Hepatocyte (in vitro differentiated cells): ENCODE measurements at places on chromosomes 7 and 10. TPM values are rescaled to one million over a fixed set of nuclear protein-coding genes. Genes with fewer than 3 reads are reported as not detected.

DNA sequence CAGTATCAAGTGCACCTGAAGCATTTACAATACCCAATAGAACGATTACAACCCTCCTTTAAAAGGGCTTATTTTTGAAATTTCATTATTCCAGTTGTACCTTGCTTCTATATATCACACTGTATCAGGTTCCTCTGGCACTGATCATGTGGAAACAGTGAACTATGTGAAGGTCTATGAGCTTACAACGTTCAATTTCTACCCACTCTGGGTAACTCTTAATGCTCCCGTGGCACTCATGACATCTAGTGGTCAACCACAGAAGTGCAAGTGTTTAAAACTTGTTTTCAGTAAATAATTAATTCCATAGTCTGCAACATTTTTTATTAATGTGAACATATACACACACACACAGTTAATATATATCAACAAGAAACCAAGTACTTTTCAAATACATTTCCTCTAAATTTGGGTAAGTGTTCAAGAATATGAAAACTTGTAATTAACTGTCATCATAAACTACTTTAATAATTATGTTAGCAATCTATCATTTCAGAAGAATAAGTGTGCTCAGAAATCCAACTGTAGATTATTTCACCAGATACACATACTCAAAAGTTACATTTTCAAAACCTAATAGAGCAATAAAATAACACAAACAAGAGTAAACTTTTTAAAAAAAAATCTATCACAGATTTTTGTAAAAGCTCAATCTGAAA is 61.0 kb downstream of the MPP7 start:
- H3K36me3 ChIP-seq: no peaks in the 10 kb centered on the region
- H3K4me3 ChIP-seq: no peak overlapping the region
- no peak overlapping the region for H3K27ac ChIP-seq

Gene CEP55
- 3.6 and 4.0 TPM in 2 replicates for total RNA-seq

DNA sequence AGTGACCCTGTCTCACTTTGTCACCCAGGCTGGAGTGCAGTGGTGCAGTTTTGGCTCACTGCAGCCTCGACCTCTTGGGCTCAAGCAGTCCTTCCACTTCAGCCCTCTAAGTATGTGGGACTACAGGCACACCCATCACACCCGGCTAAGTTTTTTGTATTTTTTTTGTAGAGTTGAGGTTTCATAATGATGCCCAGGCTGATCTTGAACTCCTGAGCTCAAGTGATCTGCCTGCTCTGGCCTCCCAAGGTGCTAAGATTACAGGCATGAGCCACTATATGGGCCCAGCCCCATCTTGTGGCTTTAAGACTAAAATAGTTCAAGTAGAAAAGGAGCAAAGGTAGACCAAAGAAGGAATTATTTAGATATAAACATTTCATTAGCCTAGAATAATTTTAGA is 65.5 kb downstream of the MLLT10 start:
- H3K4me3 ChIP-seq: no peak overlapping the region
- DNase-seq: no peak
- H3K27me3 ChIP-seq: no peaks in the 10 kb centered on the region
- H3K36me3 ChIP-seq: no peaks in the 10 kb centered on the region
- no peaks in the 10 kb centered on the region for H3K4me1 ChIP-seq

DNA sequence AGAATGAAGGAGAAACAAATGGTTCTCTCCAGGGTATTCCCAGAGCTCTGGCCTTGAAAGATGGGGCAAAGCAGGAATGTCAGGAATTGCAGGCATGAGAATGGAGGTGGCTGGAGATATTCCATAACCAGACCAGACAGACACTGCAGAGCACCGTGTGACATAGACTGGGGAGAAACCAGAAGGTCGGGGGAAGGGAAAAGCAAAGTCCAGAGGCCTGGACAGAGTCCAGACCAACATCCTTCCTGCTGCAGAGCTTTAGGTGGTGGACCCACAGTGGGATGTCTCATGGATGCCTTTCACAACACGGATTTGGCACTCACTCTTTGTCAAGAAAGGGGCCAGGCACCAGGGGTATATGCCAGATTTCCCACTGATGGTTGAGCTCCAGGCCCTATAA is 177.2 kb upstream of the INHBA start:
- H3K4me1 ChIP-seq: no peaks in the 10 kb centered on the region
- DNase-seq: peak; percentile 32
- no peaks in the 10 kb centered on the region for H3K27me3 ChIP-seq

Gene FRMPD2
- total RNA-seq: 0.10 and 0.52 TPM in 2 replicates

DNA sequence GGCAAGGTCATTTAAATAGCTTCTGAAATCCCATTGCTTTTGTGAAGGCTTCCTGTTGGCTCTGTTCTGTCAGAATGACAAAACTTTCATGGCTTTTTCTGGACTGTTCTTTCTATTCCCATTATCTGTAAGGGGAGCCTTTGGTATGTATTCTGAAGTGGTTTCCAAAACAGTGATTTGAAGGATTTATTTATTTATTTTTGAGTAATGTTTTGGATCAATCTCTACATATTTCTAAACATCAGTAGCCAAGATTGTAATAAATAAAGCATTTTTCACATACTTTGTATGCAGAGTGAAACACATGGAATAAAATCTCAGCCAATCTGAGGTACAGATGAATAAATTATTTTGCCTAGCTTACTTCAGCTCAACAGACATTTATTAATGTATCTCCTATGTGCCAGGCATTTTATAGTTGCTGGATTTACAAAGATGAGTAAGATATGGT is 121.1 kb downstream of the BBS9 start:
- H3K36me3 ChIP-seq: no peaks in the 10 kb centered on the region
- no peak for DNase-seq
- peaks cover 6% of the 10 kb centered on the region for H3K4me1 ChIP-seq
- no peaks in the 10 kb centered on the region for H3K27me3 ChIP-seq

DNA sequence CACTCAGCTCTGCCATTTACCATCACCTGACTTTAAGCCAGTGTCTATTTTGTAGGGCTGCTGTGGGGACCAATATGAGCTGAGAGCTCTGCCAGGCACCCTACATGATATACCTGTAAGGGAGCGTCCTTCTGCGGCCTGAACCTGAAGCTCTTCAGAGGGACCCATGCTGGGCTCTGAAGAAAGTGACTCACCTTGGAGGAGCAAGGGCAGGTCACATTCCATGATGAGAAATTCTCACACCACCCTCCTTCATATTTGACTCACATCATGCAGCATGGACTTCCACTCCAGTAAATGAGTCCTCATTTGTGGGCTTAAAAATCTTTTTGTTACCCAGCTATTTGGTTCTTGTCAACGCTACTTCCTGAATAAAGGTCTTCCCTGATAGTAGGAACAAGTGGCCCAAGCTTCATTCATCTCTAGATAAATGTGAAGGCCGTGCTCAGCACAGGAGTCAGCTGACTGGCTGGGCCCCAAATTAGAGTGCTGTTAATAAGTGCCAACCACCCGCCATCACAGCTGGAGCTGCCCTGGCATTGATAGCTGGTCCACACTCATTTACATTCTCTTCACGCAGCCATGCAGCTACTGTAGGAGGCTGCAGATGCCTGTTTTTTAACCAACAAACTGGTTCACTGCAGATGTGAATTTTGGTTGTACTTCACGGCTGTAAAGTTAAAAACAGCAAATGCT is 78.4 kb downstream of the RNF216 start:
- H3K36me3 ChIP-seq: no peaks in the 10 kb centered on the region
- peaks cover 24% of the 10 kb centered on the region for H3K4me1 ChIP-seq
- peak overlapping the region; percentile 11 for H3K27ac ChIP-seq

Gene RPEL1
- total RNA-seq: 0.10 TPM in 1 of 2 replicates, not detected in the other

- no peaks in the 10 kb centered on the region for H3K4me1 ChIP-seq
- no peaks in the 10 kb centered on the region for H3K27me3 ChIP-seq
- no peak for DNase-seq
- no peaks in the 10 kb centered on the region for H3K36me3 ChIP-seq
- no peak overlapping the region for H3K27ac ChIP-seq
Measured at GRCh38 chr10:8275911-8276310, 221.4 kb downstream of the GATA3 start.

GRCh38 chr10:110002801-110003523 is 4.8 kb upstream of the ADD3 start:
- H3K27ac ChIP-seq: peak overlapping the region; percentile 79
- no peak overlapping the region for H3K4me3 ChIP-seq
- no peaks in the 10 kb centered on the region for H3K27me3 ChIP-seq
- H3K36me3 ChIP-seq: no peaks in the 10 kb centered on the region
- peaks cover 39% of the 10 kb centered on the region for H3K4me1 ChIP-seq

DNA sequence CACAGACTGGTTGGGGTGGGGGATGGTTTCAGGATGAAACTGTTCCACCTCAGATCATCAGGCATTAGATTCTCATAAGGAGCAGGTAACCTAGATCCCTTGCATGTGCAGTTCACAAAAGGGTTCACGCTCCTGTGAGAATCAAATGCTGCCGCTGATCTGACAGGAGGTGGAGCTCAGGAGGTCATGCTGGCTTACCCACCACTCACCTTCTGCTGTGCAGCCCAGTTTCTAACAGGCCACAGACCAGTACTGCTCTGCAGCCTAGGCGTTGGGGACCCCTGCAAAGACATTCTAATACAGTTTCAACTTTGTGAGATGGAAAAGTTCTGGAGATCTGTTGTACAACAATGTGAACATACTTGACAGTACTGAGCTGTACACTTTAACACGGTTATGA is 39.9 kb downstream of the STRA8 start:
- no peak for DNase-seq
- H3K27ac ChIP-seq: no peak overlapping the region
- H3K4me1 ChIP-seq: no peaks in the 10 kb centered on the region
- no peaks in the 10 kb centered on the region for H3K27me3 ChIP-seq
- no peak overlapping the region for H3K4me3 ChIP-seq
- no peaks in the 10 kb centered on the region for H3K36me3 ChIP-seq

DNA sequence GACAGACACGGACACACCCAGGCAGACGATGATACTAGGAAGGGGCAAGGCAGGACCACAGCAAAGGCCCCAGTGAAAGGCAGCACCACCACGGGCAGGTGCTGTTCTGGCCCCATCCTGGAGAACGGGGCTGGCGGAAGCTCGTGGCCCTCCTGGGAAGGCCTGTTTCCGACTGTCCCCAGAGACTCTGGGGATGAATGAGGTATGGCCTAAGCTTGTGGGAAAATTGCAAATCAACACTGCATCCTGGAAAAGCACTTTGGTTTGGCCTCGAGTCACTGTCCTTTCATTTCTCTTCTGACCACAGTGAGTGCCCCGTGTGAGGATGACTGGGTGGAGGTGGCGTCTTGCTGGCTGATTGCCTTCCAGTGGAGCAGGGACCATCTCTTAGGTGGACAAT is 81.6 kb upstream of the ANLN start:
- no peak for DNase-seq
- H3K27ac ChIP-seq: no peak overlapping the region
- H3K4me1 ChIP-seq: peaks cover 17% of the 10 kb centered on the region
- H3K4me3 ChIP-seq: no peak overlapping the region
- H3K36me3 ChIP-seq: no peaks in the 10 kb centered on the region

Gene MBLAC1
- 2.7 and 3.2 TPM in 2 replicates for total RNA-seq

GRCh38 chr10:77899080-77899477 is 27.5 kb downstream of the DLG5 start:
- no peak overlapping the region for H3K27ac ChIP-seq
- DNase-seq: no peak
- H3K4me3 ChIP-seq: no peak overlapping the region
- peaks cover 32% of the 10 kb centered on the region for H3K4me1 ChIP-seq

DNA sequence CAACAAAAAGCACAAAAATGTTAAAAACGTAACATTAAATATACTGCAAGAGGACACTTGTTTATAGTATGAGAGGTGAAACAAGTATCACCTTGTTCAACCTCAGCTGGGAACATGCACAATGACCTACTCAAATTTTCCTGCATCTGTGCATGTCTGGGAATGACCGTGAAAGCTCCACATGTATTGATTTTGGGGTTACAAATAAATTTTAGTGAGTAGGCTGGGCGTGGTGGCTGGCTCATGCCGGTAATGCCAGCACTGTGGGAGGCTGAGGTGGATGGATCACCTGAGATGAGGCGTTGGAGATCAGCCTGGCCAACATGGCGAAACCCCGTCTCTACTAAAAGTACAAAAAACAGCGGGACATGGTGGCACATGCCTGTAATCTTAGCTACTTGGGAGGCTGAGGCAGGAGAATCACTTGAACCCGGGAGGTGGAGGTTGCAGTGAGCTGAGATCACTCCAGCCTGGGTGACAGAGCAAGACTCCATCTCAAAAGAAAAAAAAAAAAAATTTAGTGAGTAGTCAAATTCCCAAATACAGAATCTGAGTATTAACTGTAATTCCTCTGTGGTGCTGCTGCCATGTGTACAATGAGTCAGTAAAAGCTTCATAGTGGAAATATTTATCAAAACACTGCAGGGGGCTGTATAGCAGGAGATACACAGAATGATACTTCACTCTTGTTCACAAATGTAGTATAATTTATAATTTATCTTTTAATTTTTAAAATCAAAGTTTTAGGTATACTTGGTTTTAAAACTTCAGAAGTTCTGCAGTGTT is 41.1 kb downstream of the SUGCT start:
- H3K4me3 ChIP-seq: no peak overlapping the region
- no peaks in the 10 kb centered on the region for H3K4me1 ChIP-seq
- no peaks in the 10 kb centered on the region for H3K36me3 ChIP-seq
